ENCODE measurements at places on chromosomes 4 and X. TPM values are rescaled to one million over a fixed set of nuclear protein-coding genes. Genes with fewer than 3 reads are reported as not detected.

DNA sequence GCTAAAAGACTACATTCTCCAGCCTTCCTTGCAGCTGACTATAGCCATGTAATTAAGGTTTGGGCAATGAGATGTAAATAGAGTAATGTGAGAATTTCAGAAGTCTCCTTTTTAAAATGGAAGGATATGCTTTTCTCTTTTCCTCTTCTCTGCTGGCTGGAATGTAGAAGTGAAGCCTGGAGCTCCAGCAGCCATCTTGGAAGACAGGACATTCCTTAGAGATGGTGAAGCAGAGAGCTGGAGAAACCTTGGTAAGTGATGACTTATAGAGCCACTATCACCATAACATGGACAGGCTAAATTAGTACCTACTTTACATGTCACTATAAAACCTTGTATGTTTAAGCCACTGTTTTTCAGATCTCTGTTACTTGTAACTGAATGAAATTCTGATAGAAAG lies 48.0 kb downstream of the RASL11B start:
- DNase-seq: no peak

GRCh38 chr4:24980740-24981139 lies 50.0 kb downstream of the LGI2 start:
- DNase-seq: no peak

DNA sequence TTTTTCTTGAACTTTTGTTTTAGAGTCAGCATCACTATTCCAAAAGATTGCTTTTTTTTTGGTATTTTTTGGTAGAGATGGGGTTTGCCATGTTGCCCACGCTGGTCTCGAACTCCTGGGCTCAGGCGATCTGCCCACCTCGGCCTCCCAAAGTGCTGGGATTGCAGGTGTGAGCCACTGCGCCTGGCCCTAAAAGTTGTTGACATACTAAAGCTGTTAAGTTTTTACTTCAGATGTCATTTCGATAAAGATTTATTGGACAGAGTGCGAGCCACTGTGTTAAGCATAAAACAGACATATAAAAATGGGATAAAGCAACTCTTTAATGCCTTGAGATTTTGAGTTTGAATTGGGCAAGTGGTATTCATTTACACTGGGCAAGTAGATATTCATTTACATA lies 28.3 kb downstream of the USO1 start:
- no peak for DNase-seq

MAGEC3 gene
- total RNA-seq: not detected

- no peak for DNase-seq
These were observed 620 bp downstream of the ITM2A start for GRCh38 chrX:79366556-79366872.

DNA sequence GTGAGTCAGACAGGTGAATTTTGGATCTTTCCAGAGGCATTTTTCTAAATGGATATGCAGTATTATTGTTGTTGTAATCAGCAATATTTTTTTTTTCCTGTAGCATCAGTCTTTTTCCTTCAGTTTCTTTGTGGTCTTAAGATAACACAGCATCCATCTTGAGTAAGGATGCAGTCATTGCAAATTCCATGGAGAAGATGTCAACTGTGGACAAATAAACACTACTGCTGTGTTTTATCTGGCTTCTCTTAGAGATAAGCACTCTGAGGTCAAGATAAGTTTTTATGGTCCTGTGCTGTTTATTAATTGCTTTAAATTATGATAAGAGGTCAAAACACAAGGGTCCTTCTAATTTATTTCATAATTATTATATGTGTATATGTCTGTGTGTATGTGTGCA lies 1255.7 kb downstream of the ADGRL3 start:
- no peak for DNase-seq

ADGRG2 gene
- 0.78 TPM for total RNA-seq

Data from Right ventricle myocardium superior (tissue), 1 donor.